ENCODE measurements at places on chromosomes 6 and 20.

DNA sequence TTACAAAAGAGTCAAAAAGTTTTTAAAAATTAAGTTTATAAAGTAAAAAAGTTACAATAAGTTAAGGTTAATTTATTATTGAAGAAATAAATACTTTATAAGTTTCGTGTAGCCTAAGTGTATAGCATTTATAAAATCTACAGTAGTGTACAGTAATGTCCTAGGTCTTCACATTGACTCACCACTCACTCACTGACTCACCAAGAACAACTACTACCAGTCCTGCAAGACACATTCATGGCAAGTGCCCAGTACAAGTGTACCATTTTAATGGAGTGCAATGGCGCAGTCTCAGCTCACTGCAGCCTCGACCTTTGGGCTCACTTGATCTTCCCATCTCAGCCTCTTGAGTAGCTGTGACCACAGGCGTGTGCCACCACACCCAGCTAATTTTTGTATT lies 128.2 kb downstream of the GPX5 start:
- no peaks in the 10 kb centered on the region for H3K4me1 ChIP-seq
- no peak for DNase-seq
- H3K27me3 ChIP-seq, result no peaks in the 10 kb centered on the region
- no peak overlapping the region for H3K4me3 ChIP-seq
- no peaks in the 10 kb centered on the region for H3K36me3 ChIP-seq

DNA sequence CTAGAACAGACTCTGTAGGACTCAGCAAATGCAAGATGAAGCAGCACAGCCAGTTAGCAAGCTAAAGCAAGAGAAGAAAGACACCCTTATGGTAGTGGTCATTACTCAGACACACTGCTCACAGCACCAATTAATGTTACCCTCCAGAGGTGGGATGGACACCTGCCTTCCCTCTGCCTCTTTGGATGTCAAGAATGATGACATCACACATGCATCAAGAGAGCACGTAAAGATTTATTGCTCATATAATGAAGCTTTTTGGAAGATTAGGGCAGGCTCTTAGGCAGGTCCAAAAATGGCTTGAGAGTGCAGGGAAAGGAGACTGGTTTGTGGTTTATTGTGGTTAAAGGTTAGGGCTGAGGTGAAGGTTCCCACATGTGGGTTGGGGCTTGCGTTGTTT lies 137.0 kb downstream of the PRDM13 start:
- H3K27me3 ChIP-seq, result peaks cover 62% of the 10 kb centered on the region
- DNase-seq, result no peak
- H3K4me1 ChIP-seq, result no peaks in the 10 kb centered on the region
- H3K27ac ChIP-seq, result no peak overlapping the region
- no peaks in the 10 kb centered on the region for H3K36me3 ChIP-seq

- no peaks in the 10 kb centered on the region for H3K4me1 ChIP-seq
- H3K27ac ChIP-seq, result no peak overlapping the region
- H3K4me3 ChIP-seq, result no peak overlapping the region
- H3K36me3 ChIP-seq, result no peaks in the 10 kb centered on the region
Observed at GRCh38 chr6:6411115-6411514, 90.7 kb upstream of the F13A1 start.

DNA sequence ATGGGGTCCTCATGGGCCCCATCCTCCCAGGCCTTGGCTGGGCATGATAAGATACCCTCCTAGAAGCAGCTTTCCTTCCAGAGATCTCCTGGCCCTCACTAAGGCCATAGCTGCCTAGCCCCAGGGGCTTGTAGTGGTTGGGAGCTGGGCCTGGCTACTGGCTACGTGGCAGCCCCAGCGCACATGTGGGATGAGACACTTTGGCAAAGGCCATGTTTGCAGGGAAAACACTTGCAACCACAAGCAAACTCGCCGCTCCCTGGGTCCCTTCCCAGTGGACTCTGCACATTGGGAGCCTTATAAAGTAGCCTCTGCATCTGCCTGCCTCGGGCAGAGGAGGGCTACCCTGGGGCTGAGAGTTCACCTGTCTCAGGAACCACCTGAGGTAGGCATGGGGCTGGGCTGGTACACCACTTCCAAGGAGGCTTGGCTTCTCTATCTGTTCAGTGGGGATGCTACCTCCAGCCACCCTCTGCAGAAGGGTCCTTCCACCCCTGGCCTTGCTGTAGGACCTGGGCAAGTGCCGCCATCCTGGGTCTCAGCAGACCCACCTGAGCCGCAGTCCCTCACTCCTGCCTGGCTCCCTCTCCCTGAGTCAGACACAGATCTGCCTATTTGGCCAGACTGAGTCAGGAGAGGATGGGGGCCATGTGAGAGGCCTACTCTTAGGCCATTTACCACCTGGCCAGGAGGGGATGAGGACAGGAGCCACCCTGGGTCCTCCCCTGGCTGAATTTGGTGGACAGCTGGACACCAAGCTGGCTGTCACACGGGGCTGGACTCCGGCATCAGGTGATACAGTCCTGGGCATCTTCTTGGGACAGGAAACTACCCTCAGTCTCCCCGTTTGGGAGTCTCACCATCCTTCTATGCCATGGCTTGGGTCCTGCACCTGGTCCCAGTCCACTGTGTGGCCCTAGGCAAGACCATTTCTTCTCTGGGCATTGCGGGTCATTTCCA lies at the start of gene BPIFB2:
TSS of gene BPIFB2 (plus strand) at position 329 of the 960 bp plus-strand sequence. CDS start 871 bp downstream, outside the sequence.
- DNase-seq, result no peak
- H3K36me3 ChIP-seq, result no peaks in the 10 kb centered on the region
- no peak within 1 kb of the TSS for H3K4me3 ChIP-seq
- no peak within 1 kb of the TSS for H3K27ac ChIP-seq
- H3K4me1 ChIP-seq, result no peaks in the 10 kb centered on the region

DNA sequence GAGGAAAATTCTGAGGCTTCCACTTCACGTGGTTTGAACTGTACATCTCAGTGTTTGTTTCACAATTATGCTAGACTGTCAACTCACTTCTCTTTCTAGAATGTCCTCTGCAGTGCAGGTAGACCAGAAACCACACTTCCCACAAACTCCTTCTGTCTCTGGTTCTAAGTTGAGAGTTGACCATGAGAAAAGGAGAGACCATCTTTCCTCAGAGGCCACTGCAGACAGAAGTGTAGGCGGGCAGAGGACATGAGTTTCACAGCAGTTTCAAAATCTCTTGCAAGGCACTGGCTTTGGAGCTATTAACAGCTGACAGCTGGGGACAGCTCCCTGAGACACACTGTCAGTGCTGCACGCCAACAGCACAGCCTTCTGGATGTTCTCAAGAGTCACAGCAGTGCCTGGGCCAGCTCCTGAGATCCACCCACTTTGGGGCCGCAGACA lies 55.4 kb upstream of the MOXD1 start:
- no peak overlapping the region for H3K4me3 ChIP-seq
- H3K27me3 ChIP-seq, result no peaks in the 10 kb centered on the region
- peaks cover 22% of the 10 kb centered on the region for H3K36me3 ChIP-seq
- peak overlapping the region; percentile 49 for H3K27ac ChIP-seq
- DNase-seq, result peak; percentile 20

GRCh38 chr6:33624856-33625255 lies 3.7 kb downstream of the ITPR3 start:
- no peak overlapping the region for H3K4me3 ChIP-seq
- no peak overlapping the region for H3K27ac ChIP-seq
- peaks cover 41% of the 10 kb centered on the region for H3K27me3 ChIP-seq
- H3K4me1 ChIP-seq, result peaks cover 5% of the 10 kb centered on the region
- DNase-seq, result no peak

GRCh38 chr6:144266091-144266649 lies 19.0 kb upstream of the UTRN start:
- H3K4me1 ChIP-seq, result peaks cover 28% of the 10 kb centered on the region
- H3K27ac ChIP-seq, result peak overlapping the region; percentile 97
- no peaks in the 10 kb centered on the region for H3K36me3 ChIP-seq
- H3K4me3 ChIP-seq, result no peak overlapping the region
- H3K27me3 ChIP-seq, result no peaks in the 10 kb centered on the region

GRCh38 chr20:10863337-10864060 lies 189.7 kb upstream of the JAG1 start:
- H3K4me3 ChIP-seq, result no peak overlapping the region
- no peaks in the 10 kb centered on the region for H3K36me3 ChIP-seq
- no peak overlapping the region for H3K27ac ChIP-seq
- no peak for DNase-seq
- no peaks in the 10 kb centered on the region for H3K27me3 ChIP-seq

DNA sequence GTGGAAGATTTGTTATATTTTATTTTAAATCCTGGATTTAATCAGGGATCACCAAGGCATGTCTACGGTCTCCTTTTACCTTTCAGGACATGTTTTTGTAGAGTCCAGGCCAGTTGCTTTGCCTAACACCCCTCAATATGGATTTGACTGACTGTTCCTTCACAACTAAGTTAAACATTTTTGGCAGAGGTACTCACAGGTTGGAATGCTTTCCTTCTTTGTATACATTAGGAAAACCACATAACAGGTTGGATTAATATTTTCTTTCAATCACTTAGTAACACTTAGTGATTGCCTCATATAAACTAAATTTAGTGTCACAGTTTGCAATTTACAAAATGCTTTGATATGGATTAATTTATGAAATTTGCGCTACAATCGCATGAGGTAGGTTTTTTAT lies 64.5 kb downstream of the IPCEF1 start:
- H3K36me3 ChIP-seq, result no peaks in the 10 kb centered on the region
- no peaks in the 10 kb centered on the region for H3K27me3 ChIP-seq
- no peak overlapping the region for H3K4me3 ChIP-seq
- peaks cover under 1% of the 10 kb centered on the region for H3K4me1 ChIP-seq
- H3K27ac ChIP-seq, result no peak overlapping the region

GRCh38 chr20:16761305-16761829 lies 13.2 kb downstream of the OTOR start:
- peaks cover 22% of the 10 kb centered on the region for H3K4me1 ChIP-seq
- DNase-seq, result peak; percentile 80
- H3K27me3 ChIP-seq, result no peaks in the 10 kb centered on the region
- H3K4me3 ChIP-seq, result no peak overlapping the region

GRCh38 chr6:1911474-1911873 lies 301.8 kb downstream of the FOXC1 start:
- no peak overlapping the region for H3K27ac ChIP-seq
- peaks cover 2% of the 10 kb centered on the region for H3K4me1 ChIP-seq
- H3K27me3 ChIP-seq, result no peaks in the 10 kb centered on the region
- no peak overlapping the region for H3K4me3 ChIP-seq
- DNase-seq, result peak; percentile 65
- H3K36me3 ChIP-seq, result no peaks in the 10 kb centered on the region

DNA sequence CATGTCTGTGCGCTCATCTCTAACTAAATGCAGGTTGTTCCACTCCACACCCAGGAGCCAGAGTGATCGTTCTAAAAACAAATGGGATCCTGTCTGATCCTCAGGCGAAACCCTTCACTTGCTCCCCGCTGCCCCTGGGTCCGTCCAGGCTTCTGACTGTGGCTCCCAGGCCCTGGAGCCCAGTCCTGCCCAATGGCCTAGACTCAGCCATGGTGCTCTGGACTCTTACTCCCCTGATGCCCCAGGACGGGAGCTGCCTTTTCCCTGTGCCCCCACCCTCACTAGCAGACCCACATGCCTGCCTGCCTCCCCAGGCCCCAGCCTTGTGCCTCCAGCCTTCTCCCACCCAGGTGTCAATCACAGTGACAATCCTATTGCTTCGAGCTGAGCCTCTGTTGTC lies 256.7 kb downstream of the BMP7 start:
- peaks cover 3% of the 10 kb centered on the region for H3K4me1 ChIP-seq
- H3K27me3 ChIP-seq, result peaks cover 6% of the 10 kb centered on the region
- no peak for DNase-seq
- no peak overlapping the region for H3K27ac ChIP-seq
- no peak overlapping the region for H3K4me3 ChIP-seq

- DNase-seq, result no peak
- no peak overlapping the region for H3K4me3 ChIP-seq
- H3K4me1 ChIP-seq, result no peaks in the 10 kb centered on the region
- H3K36me3 ChIP-seq, result no peaks in the 10 kb centered on the region
Observed at GRCh38 chr20:22626496-22626895, 42.1 kb upstream of the FOXA2 start.

- H3K4me3 ChIP-seq, result no peak overlapping the region
- peak overlapping the region; percentile 50 for H3K27ac ChIP-seq
- no peaks in the 10 kb centered on the region for H3K36me3 ChIP-seq
Observed at GRCh38 chr20:36493051-36493800, 48.1 kb upstream of the MYL9 start.

DNA sequence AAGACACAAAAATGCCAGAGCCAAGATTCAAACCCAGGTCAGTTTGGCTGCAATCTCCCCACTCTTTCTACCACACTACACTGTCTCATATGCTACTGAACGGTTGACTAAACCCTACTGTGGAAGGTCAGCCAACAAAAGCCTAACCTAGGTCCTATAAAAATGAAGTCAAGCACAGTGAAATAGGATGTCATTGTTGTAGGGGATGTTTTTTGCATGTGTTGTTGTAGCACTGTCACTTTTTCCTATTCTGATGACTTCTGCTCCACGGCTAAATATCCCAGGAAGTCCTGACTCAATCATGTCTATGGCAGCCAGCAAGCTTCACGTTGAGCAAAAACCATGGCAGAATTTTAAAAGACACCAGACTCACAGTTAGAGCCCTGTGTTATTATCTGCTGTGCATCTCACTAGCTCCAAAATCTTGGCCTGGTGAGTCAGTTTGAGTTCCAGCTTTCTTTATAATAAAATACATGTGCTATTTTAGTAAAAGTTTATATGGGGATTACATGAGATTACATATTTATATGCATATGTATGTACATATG lies 322.1 kb upstream of the NT5E start:
- no peak overlapping the region for H3K27ac ChIP-seq
- no peaks in the 10 kb centered on the region for H3K4me1 ChIP-seq
- H3K4me3 ChIP-seq, result no peak overlapping the region
- H3K27me3 ChIP-seq, result peaks cover 10% of the 10 kb centered on the region
- DNase-seq, result no peak

DNA sequence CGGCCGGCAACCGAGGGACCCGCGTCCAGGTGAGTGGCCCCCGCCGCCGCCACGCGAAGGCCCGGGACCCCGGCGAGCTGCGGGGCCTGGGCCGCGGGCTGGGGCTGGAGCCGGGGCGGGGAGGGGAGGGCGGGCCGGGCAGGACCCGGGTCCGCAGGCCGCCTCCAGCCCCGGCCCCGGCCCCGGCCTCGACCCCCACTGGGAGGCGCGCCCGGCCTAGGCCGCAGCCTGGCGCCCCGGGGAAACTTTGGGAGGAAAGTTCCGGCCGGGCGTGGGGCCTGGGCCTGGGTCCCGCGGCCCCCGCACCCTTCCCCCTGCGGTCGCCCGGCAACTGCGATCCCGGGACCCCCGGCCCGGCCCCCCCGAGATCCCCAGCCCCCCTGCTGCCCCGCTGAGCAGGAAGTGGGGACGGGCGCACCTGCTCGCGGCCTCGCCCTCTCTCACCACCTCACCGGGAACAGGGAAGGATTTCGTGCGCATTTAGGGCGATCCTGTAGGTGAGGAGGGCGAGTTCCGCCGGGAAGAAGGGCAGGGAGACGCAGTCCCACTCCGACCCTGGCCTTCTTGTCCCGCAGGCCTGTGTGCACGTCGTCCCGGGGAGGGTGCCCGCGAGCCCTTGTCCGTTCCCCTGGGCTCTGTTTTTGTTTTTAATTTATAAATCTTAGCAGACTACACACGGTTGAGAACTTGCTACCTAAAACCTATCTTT lies 402 bp downstream of the OSBPL2 start:
- peaks cover 15% of the 10 kb centered on the region for H3K4me1 ChIP-seq
- peak overlapping the region; percentile 85 for H3K27ac ChIP-seq
- no peaks in the 10 kb centered on the region for H3K27me3 ChIP-seq
- H3K36me3 ChIP-seq, result no peaks in the 10 kb centered on the region
- peak overlapping the region; percentile 89 for H3K4me3 ChIP-seq

Measured in cardiac muscle cell (in vitro differentiated cells and primary cell).